ENCODE measurements at places on chromosomes 3 and 15.

GRCh38 chr3:46693038-46693891 lies at the start of gene ALS2CL:
TSS of gene ALS2CL (minus strand) at chr3:46693679. CDS start at chr3:46689440, 4,239 bp downstream.
- no peak for DNase-seq

- DNase-seq, result peak; percentile 91
Observed at GRCh38 chr3:4322635-4323034, 19.5 kb downstream of the SETMAR start.

DNA sequence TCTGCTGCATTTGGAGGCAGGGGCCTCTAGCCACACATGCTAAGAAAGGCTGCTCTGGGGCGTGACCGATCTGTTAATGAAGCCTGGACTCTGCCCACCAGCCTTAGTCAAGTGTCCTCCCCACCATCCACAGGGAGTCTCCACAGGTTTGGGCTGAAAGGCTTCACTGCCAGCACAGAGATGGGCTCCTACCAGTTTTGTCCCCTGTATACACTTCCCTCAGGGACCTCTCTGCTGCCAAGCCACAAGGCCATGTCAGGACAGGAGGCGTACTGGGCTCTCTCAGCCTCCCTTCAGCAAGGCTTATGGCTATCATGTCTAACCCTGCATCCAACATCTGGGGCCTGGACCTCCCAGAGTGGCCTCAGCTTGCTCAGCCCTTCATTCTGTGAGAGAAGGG lies 23.5 kb downstream of the KIF9 start:
- DNase-seq, result no peak

DNA sequence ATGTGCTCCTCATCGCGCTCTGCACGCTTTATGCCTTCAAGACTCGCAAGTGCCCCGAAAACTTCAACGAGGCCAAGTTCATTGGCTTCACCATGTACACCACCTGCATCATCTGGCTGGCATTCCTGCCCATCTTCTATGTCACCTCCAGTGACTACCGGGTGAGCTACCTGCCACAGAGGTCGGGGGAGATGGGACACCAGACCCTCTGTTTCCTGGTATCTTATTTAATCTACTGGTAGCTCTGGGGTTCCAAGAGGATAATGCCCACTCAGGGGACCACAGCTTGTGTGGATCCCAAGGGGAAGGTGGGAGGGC lies 9.1 kb downstream of the GRM2 start:
- no peak for DNase-seq

- DNase-seq, result no peak
Observed at GRCh38 chr15:93852761-93853160, 378.6 kb upstream of the MCTP2 start.

DNA sequence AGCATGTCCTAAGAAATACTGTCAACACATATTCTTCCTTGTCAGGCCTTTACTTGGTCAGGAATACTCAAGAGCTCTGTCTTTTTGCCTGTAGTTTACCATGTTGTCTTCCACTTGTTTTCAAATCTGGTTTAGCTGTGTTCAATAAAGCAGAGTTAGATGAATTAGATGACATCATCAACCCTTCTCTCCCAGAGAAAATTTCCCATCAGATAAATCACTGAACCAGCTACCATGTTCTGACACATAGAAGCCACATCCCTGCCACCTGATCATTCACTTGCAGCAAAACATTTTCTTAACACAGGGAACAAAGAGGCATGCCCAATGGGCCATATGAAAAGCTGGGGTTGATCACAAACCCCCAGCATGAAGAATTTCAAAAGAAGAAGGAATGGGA lies 42.1 kb downstream of the TERC start:
- DNase-seq, result no peak

DNA sequence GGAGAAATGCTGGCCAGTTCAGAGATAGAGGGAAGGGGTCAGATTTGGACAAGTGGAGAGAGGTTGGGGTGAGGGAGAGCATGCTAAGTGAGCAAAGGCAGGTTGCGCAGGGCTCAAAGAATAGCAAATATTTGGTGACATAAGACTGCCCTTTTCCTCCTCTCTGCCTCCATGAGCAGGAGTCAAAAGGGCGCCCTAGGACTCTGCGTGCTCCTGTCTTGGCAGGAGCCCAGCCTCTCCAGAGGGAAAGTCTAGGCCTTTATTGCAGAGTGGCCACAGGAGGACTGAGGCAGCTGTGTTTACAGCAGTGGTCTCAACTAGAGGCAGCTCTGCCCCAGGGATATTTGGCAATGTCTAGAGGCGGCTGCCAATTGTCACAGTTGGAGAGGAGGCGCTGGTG lies 165.6 kb downstream of the FAM43A start:
- no peak for DNase-seq

DNA sequence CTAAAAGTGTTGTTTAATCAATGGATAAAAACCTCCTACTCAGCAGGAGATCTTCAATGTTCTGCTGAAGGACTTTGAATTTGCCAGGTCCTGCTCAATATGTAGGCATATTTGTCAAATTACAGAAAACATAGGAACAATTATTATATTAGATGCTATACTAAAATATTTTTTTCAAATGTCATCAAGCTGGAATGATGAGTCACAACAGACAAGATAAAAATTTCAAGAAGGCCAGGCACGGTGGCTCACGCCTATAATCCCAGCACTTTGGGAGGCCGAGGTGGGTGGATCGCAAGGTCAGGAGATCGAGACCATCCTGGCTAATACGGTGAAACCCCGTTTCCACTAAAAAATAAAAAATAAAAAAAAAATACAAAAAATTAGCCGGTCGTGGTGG lies 68.0 kb downstream of the AQP9 start:
- DNase-seq, result no peak

- DNase-seq, result peak; percentile 77
Observed at GRCh38 chr3:31166249-31166885, 271.9 kb upstream of the GADL1 start.

- no peak for DNase-seq
Observed at GRCh38 chr3:180678231-180678630, 1.1 kb downstream of the CCDC39 start.

GRCh38 chr3:98731720-98732285 lies 31.3 kb upstream of the ST3GAL6 start:
- DNase-seq, result no peak

DNA sequence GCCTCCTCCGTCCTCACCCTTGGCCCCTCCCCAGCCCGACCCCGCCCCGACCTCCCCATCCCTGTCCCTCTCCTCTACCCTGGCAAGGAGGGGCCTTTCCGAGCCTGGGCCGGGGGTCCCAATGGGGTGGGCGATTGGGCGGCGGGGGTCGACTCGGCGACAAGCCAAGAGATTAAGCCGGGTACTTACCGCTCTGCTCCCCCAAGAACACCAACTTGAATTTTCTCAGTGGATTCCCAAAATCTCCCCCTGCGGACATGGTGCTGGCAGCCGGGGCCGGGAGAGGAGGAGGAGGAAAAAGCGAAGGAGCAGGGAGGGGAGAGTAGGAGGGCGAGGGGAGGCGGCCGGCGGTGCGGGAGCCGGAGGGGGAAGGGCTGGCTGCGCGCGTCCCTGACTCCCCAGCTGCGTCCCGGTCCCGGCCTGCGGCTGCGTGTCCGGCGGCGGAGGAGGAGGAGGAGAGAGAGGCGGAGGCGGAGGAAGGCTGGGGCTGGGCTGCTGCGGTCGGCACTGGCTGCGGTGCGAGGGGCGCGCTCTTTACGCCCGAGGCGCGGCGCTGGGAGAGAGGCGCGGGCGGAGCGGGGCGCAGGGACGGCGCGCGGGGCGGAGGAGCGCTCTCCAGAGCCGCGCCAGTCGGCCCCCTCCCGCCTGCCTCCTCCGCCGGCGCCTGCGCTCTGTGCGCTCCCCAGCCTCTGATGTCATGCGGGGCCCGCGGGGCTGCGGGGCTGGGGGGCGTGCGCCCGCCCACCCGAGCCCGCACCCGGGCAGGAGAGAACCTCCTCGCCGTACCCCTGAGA lies at the start of gene RAB6B:
Gene RAB6B, minus strand, starts transcription at position 675 of the 794 bp plus-strand sequence. Its CDS starts 416 bp downstream, at position 259.
- DNase-seq, result no peak

GRCh38 chr3:143601723-143602484 lies 246.4 kb downstream of the SLC9A9 start:
- DNase-seq, result no peak

DNA sequence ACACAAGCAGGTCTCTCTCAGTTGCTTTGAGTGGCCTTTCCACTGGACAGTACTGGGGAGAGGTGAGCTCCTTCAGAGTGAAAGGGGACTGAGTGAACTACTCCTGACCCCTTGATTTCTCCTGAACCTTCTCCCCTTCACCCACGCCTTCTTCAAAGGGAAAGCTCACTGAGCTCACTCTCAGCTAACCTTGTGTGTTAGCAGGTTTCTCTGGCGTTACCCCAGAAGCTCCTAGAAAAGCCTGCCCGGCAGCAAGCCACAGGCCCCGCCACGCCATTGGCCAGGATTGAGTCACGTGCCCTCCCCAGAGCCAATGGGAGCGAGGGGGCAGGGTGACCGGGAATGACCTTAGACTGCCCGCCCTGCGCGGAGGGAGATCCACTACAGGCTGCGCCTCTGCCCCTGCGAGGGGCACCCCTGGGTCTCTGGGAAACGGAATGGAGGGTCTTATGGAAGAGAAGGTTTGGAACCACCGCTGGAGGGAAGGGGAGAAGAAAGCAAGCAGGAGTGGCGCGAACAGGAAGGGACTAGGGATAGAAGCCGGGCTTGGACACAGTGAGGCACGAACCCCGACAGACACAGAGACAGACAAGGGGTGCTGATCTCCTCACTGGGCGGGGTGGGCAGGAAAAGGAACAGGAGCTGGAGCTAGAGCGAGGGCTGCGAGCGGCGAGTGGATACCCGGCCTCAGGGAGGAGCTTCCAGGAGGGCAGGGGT lies 17.4 kb upstream of the CLK3 start:
- DNase-seq, result peak; percentile 56

GRCh38 chr3:1381647-1382036 lies 288.8 kb downstream of the CNTN6 start:
- no peak for DNase-seq

- no peak for DNase-seq
Observed at GRCh38 chr15:71082803-71083202, 32.5 kb upstream of the THSD4 start.

DNA sequence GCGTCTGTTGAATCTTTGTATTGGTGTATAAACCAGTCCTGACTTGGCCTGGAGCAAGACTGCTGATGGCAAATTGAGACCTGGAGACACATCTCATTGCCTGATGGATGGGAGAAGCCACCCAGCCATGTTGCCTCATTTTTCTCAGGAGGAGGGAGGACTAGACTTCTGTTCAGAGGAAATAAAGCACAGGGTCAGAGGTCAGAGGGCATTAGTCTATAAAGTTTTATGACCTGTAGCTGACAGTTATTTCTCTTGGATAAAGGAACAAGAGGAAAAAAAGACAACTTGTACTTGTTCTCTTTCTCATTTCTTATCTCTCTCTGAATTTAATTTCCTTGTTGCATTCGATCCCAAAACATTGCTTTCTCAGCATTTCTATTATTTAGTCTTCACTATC lies 775.9 kb downstream of the SQOR start:
- DNase-seq, result no peak

- DNase-seq, result no peak
Observed at GRCh38 chr3:133277813-133278212, 122.0 kb upstream of the BFSP2 start.

DNA sequence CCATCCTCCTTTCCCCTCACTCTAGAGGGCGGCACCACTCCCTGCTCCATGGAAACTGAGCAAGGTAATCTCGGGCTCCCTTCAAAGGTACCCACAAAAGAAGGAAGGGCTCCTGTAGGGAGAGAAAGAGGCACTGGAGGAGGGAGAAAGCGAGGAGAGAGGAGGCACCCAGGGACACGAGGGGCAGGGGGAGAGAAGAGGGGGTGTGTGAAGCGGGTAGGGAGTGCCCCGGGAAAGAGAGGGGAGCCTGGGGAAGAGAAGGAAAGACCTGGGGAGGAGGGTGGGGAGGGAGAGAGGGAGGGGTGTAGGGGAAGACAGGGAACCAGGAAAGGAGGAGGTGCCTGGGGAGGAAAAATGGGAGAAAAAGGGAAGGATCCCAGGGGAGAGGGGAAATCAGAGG lies 523 bp downstream of the VILL start:
- no peak for DNase-seq

- DNase-seq, result no peak
Observed at GRCh38 chr15:50940506-50940905, 32.0 kb downstream of the AP4E1 start.

- DNase-seq, result no peak
Observed at GRCh38 chr3:119279101-119279554, 15.1 kb upstream of the ARHGAP31 start.

DNA sequence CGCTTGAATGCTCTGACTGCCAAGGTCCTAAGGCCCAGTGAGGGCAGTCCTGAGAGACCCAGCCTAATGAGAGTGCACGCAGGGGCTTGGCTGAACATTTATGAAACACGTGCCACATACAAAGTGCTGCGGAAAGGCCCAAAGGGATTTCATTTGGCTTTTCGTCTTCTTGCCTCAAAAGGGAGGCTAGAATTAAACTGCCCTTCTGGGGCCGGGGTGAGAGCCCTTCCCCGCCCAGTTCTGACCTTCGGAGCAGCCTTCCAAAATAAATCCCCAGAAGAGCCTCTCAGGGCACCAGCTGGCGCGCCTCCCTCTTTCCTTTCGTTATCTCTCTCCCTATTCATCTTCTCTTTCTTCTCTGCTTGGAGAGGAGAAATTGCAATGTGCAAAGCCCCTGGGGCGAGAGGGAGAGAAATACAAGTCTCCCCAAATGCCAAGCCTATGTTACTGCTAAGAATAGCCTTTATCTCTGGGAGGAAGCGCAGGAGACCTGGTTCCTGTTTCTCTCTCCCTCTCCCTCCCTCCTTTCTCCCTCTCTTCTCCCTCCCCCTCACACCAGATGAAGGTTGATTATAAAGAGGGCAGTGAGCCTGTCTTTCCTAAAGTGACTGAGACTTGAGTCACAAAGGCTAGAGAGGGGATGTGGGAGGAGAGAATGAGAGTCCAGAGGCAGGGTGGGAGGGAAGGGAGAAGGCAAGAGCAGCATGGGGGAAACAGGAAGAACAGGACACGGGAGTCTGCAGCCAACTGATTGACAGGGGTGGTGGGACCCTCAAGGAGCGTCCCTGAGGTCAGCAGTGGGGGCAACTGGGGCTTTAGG lies 36.7 kb upstream of the NDUFB4 start:
- peak; percentile 40 for DNase-seq

- DNase-seq, result peak; percentile 8
Observed at GRCh38 chr3:146783446-146783845, 178.3 kb upstream of the PLSCR5 start.

GRCh38 chr15:45549541-45550220 lies 27.1 kb upstream of the SLC30A4 start:
- DNase-seq, result peak; percentile 50

- DNase-seq, result peak; percentile 89
Observed at GRCh38 chr15:95559875-95560394, 770.6 kb upstream of the NR2F2 start.

- no peak for DNase-seq
Observed at GRCh38 chr3:143040261-143040879, 39.0 kb downstream of the U2SURP start.
